ENCODE measurements at places on chromosomes 2 and 18.

- DNase-seq: peak; percentile 57
Observed at GRCh38 chr2:66439812-66440542, 5.1 kb downstream of the MEIS1 start.

DNA sequence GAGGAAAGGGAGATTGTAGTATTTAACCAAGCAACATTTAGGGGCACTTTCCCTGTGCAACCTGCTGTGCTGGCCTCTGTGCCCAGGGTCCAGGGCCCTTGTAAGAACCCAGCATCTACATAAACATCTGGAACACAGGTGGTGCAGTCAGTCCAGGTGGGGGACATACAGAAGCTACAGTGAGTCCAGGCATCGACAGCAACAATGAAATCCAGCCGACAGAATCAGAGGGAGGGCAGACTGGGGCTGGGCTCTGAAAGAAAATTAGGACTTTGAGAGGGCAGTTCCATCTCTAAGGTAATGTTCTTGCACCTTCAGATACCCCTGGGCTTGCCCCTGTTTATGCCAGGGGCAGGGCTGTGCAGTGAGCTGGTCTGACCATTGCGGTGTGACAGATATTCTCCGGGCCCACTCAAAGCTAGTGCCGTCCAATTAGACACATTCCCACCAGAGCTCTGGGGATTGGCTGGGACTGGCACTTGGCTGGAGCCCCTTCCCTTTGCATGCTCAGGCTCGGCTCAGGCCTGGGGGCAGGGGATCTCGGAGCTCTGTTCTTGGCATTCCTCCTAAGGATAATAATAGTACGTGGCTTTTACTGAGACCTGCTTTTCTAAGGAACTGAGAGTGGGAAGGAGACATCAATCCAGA lies 5.4 kb downstream of the LBH start:
- no peak for DNase-seq

GRCh38 chr18:22169889-22170420 lies 566 bp downstream of the GATA6 start:
- peak; percentile 39 for DNase-seq

GRCh38 chr2:3712424-3712823 lies 9.0 kb downstream of the DCDC2C start:
- no peak for DNase-seq

DNA sequence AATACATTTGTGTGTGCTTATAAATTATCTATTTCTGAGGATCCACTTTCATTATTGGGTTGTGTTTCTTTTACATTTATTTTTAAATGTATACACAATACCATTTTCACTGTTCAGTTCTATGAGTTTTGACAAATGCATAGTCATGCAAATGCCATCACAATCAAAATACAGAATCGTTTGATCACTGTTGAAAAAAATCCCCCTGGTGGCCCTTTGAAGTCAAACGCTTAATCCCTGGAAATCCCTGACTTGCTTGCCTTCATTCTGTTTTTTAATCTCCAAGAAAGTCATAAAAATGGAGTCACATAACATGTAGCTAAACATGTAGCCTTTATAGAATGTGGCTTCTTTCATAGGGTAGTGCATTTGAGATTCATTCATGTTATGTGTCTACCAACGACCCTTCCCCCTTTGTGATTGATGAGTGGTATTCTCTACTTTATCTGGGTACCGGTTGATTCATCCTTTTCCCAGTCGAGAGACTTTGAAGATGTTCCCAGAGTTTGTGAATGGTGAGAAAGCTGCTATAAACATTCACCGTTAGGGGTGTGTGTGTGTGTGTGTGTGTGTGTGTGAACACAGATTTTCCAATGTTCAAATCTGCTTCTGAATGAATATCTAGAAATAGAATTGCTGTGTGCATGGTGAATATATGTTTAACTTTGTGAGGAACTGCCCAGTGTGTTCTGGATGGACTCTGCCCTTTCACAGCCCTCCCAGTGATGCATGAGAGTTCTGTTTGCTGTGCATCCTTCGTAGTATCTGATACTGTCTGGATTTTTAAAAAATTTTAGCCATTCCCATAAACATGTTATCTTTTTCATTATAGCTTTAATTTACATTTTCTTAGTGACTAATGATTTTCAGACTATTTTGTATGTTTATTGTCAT lies 173.6 kb downstream of the GALR1 start:
- DNase-seq: no peak

- no peak for DNase-seq
Observed at GRCh38 chr18:11808001-11808855, 43.0 kb upstream of the CHMP1B start.

DNA sequence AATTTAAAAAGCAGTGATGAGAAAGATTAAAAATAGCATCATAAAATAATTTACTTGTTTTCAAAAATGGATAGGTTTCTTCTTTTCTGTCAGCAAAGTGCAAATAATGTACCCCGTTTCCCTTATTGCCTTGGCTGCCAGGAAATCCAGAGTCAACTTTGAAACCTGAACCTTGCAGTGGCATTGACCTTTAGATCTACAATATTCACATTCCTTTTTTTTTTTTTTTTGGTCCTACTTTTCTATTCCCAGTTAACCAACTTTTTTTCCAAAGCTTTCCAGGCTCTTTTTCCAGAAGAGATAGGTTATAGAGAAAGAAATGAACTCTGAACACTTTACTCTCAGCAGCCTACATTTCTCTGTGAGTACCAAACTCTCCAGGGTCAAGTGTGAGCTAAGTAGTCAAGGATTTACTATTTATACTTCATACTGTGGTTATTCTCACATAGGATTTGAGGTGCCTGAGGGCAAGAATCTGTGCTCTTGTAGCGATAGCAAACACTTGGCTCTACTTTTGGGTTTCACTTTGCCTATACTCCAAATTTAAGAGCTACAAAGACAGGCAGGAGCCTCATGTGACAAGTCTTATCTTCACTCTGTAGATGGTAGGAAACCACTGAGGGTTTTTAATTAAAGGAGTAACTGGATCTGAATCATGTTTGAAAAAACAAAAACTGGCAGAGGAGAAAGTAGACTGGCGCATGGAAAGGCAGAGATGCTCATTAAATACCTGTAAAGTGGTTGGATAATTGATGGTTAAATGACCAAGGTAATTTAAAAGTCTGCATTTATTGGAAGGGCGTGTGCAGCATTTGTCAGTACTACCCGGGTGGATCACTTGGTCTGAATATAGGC lies 63.2 kb upstream of the TMEM17 start:
- DNase-seq: no peak

DNA sequence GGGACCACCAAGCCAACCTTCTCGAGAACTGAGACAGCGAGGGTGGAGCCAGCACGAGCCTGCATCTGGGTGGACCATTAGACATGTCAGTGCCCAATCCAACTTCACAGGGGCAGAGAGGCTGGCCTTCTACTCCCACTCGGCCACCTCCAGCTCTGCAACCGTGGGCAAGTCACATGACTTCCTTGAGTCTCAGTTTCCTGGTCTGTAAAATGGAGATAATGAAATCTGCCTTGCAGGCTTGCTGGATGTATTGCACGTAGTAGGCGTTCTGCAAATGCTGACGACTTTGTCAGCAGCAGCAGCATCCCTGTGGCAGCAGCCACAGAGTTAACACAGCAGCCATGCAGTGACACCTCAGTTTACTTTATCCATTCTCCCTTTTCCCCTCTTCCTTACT lies 208.9 kb downstream of the GLI2 start:
- DNase-seq: no peak

DNA sequence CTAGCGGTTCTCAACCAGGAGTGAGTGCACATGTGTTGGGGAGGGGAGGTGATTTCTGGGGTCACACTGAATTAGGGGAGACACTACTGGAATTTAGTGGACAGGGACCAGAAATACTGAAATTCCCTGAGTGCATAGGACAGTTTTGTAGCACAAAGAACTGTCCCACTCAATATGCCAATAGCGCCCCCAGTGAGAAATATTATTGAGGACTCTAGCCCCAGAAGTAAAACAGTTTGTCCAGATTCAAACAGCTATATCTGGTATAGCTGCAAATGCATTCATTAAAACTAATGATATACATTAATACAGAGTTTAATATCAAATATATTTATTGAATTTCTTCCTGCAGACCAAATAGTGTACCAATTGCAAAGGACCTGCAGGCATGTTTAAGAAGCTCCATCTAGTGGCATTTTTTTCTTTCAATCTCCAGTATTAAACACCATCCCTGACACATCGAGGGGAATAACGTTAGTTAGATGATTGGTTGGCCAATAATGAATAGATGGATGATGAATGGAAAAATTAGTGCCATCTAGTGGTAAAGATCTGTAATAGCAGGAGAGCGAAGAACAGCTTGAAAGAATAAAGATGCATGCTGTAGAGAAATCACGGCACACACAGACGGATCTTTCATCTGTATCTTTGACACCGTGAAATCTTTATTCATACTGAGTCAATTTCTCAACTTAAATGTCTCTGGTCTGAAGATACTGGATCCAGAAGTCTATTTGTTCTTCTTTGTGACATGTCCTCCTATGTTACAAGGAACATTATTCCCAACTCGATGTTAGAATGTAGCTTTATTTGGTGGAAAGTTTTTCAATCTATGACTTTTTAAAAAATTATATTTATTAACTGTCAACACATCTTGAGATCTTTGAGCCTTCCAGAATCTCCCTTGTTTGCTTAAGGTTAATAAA lies 62.5 kb downstream of the DHRS9 start:
- DNase-seq: no peak
